NB4 (cell line): ENCODE measurements at places on chromosomes 6 and 20.
A peak's percentile ranks its signal among the peaks of the same experiment; 100 is the strongest.

DNA sequence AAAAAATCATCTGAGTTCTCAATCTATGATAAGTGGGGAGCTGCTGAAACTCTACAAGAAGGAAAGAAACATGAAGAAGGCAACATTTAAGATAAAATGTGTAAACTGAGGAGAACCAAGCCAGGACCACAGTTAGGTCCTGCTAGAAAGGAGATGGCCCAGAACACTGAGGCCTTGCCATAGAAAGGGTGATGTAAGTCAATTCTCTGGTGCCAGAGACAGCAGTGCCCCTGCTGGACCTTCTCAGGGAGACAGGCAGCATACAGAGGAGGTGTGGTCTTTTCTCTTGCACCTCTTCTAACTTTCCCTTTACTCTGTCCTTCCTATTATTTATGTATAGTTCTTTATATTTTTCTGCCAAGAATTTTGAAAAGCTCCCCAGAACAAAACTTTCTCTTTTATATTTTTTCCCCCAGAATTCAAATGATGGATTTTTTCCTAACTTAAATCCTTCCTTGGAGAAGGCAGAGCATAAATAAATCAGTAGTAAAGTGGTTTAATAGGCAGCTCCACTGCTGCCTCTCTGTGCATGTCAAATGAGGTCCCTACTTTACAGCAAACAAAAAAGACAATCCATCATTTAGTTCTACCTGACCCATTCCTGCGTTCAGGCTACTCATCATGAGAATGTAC lies 9.0 kb downstream of the UQCC2 start:
- peak; percentile 59 for DNase-seq

- DNase-seq = no peak
These were observed 51.9 kb downstream of the CARMIL1 start for GRCh38 chr6:25330796-25331685.

- no peak for DNase-seq
These were observed 312.3 kb downstream of the CDC5L start for GRCh38 chr6:44699851-44700250.

- no peak for DNase-seq
These were observed 4.1 kb upstream of the TMEM14B start for GRCh38 chr6:10743515-10743914.

- DNase-seq = peak; percentile 29
These were observed 11.1 kb downstream of the CDH4 start for GRCh38 chr20:61263084-61263695.

DNA sequence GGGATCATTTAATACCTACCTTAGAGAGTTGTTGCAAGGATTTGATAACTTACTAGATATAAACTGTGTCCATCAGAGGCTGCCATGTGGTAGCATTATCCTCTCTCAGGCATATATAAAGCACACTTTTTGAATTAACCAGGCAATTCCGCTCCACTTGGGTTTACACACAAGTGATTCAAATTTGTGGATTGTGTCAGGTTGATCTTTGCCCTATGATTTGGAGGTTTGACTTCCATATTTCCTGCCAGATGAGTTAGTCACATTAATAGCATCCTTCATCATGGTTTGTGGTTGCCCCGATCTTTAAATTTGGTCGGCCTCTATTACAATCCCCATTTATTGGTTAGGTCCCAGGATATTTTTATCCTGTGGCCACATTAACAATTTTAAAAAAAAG lies 44.8 kb upstream of the CTAGE9 start:
- DNase-seq = no peak

- no peak for DNase-seq
These were observed 16.8 kb downstream of the FOXC1 start for GRCh38 chr6:1626481-1626880.

- DNase-seq = no peak
These were observed 1.1 kb downstream of the SLC22A1 start for GRCh38 chr6:160122744-160123143.

DNA sequence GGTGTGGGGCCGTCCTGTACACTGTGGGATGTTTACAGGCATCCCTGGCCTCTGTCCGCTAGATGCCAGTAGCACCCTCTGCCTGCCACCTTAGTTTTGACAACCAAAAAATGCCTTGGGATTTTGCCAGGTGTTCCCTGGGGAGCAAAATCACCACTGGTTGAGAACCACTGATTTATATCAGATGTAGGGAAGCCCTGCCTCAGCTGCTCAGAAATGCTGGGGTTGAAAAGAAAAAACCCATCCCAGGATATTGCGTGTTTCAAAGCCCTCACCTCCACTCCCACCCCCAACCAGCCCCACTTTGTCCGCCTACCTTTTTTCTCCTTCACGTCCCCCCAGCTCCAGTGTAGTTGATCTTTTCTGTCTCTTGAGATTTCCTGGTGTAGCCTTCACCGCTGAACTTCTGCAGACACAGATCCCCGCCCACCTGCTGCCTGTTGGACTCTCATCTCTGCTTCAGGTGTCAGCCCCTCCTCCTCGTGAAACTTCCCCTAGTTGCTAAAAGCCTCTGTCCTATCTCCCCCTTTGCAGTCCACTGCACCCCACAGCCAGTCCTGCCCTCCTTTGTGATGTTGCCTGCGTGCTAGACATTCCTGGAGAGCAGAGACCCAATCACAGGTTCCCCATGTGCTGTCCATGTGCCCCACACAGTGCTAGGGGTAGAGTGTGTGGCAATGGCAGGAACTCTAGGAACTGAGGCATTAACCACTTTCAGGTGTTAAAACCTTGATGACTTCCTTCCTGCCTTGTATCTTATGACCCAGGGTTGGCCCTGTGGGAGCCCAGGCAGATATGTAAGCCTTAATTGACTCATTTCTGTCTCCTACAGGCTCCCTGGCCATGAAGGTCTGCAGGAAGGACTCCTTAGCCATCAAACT lies 98.9 kb downstream of the TBC1D7 start:
- DNase-seq = no peak

DNA sequence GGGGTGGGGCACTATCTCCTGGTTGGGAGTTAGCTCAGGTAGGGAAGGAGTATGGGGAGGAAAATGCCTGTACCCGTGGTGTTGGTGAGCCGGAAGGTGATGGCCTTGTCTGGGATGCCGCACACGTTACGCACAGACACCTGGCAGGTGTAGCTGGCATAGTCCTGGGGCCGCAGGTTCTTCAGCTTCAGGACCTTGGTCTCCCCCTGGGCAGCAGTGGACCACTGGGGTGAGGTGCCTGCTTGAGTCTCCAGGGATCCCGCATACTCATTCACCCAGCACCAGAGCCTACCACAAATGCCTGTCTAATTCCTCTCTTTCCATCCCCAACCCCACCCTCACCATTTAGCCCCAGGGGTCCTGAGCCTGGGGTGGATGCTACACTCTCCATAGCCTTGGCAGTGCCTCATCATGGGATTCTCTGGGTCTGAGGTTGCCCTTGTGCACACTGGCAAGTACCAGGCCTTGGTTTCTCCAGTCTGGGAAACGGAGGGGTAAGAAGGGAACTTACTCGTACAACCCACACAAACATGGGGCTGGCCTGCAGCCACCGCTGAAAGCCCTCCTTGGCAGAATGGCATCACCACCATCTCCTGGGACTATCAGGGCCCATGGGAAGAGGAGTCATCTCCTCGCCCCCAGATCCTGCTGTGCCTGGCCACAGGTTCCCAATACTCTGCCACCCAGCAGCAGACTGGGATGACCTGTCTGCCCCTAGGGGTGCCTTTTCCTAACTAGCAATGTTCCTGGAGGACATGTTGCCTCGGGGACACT lies 42.8 kb downstream of the MDGA1 start:
- DNase-seq = no peak

DNA sequence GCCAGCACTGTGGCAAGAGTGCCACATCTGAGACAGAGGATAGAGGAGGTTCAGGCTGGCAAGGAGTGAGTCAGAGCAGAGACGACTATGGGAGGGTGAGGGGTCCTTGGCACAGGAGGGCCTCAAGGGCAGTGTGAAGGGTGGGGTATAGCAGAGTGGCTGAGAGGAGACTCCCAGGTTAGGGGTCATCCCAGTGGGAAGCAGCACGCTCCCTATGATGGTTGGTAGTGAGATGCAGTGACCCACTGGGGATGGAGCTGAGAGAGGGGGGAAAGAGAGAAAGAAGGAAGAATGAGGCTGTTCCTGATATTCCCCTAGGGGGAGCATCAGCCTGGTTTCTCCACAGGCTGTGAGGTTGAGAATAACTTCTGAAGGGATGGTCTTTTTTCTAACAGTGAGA lies 97.3 kb downstream of the INSM1 start:
- peak; percentile 28 for DNase-seq

DNA sequence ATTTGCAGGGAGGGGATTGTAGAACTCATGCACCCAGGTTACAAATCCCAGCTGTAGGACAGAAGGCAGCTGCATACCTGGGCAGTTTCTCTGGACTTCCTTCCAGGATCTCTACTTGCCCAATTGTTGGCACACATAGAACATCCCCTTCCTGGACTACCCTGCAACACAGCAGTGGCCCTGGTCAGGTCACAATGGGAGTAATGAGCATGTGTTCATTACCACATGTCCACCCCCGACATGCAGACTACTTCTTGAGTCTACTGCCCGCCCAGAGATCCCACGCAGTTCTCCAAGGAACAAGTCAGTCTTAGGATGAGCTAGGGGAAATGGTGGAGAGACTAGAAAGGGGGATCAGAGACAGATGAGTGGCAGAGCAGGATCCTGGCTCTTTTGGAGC lies 5.1 kb downstream of the PEX6 start:
- peak; percentile 24 for DNase-seq

- DNase-seq = peak; percentile 55
These were observed 707.0 kb downstream of the EPM2A start for GRCh38 chr6:145028144-145028818.

DNA sequence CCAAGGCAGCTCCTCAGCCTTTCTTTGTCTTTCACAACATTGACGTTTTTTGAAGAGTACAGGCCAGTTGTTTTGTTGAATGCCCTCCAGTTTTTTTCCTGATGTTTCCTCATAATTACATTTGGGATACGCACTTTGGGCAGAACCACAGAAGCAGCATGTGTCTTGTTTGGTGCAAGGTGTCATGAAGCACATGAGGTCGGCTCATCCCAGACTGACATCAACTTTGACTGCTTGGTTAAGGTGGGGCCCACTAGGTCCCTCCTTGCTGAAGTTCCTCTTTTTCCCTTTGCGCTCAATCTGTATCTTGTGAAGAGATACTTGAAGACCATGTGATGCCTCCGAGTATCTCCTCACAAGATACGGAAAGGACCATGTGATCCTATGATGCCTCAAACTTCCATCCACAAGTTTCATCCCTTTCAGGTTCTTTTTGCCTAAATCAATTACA lies 10.5 kb downstream of the SNAI1 start:
- DNase-seq = peak; percentile 89

- no peak for DNase-seq
These were observed 160.7 kb downstream of the DLL1 start for GRCh38 chr6:170130201-170130621.

GRCh38 chr20:51091406-51092195 lies 68.7 kb upstream of the KCNG1 start:
- DNase-seq = no peak

GRCh38 chr20:36148439-36148838 lies 6.1 kb upstream of the EPB41L1 start:
- DNase-seq = no peak

GRCh38 chr20:40913224-40914185 lies 115.1 kb upstream of the TOP1 start:
- no peak for DNase-seq

- peak; percentile 84 for DNase-seq
These were observed 120.4 kb downstream of the CDH26 start for GRCh38 chr20:60078351-60079250.

GRCh38 chr6:38749473-38749872 lies 34.4 kb downstream of the DNAH8 start:
- no peak for DNase-seq

DNA sequence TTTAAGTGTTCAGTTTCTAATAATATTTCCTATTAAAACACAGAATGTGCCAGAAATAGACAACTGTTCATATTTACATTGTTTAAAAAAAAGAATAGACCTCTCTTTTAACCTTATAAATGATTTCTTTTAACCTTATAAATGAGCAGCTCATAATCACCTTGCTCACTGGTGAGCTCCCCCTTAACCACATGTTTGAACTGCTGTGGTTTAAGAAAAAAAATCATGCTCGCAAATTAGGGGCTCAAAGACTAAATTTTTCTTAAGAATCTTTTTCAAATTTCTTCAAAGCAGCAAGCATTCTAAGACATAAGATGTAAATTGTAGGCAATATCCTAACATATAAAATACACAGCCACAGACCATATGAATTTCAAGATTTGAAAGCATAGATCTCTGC lies 32.8 kb downstream of the FAM8A1 start:
- no peak for DNase-seq

- DNase-seq = no peak
These were observed 95.9 kb downstream of the FAM120B start for GRCh38 chr6:170402318-170403040.

- DNase-seq = no peak
These were observed 164.6 kb downstream of the ZNF217 start for GRCh38 chr20:53428996-53429395.

- no peak for DNase-seq
These were observed 1.5 kb upstream of the GZF1 start for GRCh38 chr20:23360531-23360930.

- peak; percentile 20 for DNase-seq
These were observed 402.1 kb downstream of the EPHA7 start for GRCh38 chr6:93017213-93017612.

DNA sequence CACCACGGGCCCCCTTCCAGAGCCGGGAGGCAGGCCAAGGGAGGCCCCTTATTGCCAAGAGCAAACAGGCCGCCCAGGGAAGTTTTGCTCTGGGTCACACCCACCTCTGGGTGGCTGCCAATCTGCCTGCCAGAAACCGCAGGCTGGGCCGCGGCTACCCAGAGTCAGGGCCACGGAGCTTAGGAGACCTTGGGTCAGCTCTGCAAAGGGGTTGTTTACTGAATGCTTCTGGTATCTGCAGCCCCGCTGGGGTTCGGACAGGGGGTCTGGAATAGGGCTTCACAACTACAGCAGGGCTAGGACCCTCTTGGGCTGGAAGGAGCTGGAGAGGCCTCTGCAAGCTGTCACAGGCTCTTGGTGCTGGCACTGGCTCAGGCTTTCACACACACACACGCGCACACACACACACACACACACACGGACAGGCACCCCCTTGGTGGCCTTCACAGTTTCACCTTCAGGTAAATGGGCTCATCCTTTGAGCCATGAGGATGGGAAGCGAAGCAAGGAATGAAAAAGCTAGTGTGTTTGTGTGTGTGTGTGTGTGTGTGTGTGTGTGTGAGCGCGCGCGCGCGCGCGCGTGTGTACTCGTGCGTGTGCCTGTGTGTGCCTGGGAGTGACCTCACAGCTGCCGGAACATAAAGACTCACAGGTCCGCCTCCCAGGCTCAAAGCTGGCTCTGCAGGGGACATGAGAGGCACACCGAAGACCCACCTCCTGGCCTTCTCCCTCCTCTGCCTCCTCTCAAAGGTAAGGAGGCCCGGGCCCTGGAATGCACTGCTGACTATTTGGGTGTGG lies at the start of gene CCN5:
Gene CCN5, plus strand, starts transcription at position 669 of the 798 bp plus-strand sequence. Its CDS starts 22 bp downstream, at position 691.
- DNase-seq = peak; percentile 45

DNA sequence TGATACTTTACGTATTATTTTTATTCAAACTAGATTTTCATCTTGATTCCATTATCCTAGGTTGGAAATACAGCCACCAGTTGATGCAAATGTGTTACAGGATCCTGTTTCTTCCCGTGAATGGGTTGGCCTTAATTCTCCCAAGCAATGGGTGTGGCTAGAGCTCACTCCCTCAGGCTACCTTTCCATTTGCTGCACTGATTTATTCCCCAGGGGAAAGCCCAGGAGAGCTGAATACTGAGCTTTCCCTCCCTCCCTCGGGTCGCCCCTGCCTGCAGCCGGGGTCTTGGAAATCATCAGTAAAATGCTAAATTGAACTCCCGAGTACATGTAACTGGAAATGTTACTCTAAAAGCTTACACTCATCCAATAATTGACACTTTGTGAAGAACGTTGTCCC lies 9.9 kb downstream of the SMOC2 start:
- DNase-seq = no peak
